ENCODE measurements at places on chromosomes 1 and 21.

DNA sequence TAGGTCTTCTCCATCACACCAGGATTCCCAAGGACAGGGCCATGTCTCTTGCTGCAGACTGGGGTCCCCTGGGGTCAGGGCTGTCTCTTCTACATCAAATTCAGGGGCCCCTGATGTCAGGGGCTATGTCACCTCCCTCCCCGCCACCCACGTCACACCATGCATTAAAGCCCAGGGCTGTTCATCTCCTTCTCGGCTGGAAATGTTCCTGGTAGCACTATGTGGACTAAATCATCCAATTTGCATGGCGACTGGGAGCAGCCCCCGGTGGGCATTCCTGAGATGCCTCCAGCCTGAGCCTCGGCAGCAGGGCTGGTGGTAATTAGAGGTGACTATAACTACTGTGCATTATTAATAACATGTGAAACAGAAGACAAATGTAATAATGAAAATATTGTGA, 151.7 kb upstream of the HMGB4 start:
- DNase-seq = no peak

DNA sequence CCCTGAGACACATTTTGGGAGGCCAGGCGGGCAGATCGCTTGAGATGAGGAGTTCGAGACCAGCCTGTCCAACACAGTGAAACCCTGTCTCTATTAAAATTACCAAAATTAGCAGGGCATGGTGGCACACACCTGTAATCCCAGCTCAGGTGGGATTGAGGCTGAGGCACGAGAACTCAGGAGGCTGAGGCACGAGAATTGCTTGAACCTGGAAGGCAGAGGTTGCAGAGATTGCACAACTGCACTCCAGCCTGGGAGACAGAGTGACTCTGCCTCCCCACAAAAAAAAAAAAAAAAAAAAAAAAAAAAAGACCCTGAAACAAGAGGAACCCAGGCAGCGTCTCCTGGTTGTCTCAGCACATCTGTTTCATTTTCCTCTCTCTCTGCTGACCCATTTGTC, 24.2 kb downstream of the PGM1 start:
- no peak for DNase-seq

GRCh38 chr21:28136656-28137255, 855.9 kb downstream of the LTN1 start:
- DNase-seq = no peak

- no peak for DNase-seq
Observed at GRCh38 chr1:165842023-165842670, 14.7 kb downstream of the UCK2 start.

DNA sequence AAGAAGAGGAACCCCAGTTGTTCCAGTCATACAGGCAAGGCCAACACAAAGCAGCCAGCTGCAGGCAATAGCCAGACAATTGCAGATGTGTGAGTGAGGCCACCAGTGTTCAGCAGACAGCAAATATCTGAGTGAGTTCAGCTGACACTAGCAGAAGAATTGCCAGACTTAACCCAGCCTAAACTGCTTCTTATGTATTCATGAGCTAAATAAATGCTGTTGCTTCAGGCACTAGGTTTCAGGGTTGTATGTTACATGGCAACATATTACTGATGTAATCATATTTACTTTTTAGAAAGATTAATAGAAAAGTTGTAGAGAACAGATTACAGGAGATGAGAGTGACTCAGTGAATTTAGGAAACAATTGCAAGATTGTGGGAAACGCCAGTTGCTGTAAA, 129.8 kb upstream of the CHODL start:
- no peak for DNase-seq

GRCh38 chr1:205842229-205842628, 7.7 kb downstream of the PM20D1 start:
- DNase-seq = no peak

GRCh38 chr1:52059321-52059720, 3.2 kb downstream of the BTF3L4 start:
- DNase-seq = no peak

DNA sequence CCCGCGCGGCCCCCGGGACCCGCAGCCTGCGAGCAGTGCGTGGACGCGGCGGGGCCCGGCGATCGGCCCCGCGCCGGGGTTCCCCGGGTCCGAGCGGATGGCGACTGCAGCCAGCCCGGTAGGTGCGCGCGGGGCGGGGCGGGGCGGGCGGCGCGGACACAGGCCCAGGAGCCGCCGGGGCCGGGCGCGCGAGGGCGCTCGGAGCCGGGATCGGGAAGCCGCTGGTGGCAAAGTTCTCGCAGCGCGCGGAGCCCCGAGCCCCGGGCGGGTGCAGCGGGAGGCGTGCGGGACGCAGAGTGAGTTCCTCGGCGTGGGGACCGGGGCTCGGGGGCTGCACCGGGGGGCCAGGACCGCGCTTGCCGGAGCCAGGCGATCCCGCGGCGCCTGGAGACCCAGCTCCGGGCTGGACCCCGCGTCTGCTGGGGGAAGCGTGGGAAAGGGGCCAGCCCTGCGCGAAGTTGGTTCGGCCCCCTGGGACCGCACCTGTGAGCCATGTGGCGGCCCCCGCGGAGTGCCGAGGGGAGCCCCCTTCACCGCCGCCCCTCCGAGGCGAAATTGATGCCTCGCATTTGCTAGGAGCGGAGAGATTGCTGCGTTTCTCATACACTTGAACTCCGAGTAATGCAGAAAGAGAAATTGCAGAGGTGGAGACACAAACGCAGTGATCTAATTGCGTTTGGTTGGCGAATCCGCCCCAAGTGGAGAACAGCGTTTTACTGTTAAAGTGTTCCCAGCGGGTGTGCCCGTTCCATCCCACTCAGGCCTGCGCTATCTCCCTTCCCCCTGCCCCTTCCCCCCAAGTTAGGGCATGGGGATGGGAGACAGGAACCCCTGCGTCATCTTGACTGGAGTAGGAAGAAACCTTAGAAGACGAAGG, 228.9 kb upstream of the TMEM51 start:
- DNase-seq = peak; percentile 71

GRCh38 chr1:10429868-10430215, 391 bp upstream of the CENPS start:
- no peak for DNase-seq

DNA sequence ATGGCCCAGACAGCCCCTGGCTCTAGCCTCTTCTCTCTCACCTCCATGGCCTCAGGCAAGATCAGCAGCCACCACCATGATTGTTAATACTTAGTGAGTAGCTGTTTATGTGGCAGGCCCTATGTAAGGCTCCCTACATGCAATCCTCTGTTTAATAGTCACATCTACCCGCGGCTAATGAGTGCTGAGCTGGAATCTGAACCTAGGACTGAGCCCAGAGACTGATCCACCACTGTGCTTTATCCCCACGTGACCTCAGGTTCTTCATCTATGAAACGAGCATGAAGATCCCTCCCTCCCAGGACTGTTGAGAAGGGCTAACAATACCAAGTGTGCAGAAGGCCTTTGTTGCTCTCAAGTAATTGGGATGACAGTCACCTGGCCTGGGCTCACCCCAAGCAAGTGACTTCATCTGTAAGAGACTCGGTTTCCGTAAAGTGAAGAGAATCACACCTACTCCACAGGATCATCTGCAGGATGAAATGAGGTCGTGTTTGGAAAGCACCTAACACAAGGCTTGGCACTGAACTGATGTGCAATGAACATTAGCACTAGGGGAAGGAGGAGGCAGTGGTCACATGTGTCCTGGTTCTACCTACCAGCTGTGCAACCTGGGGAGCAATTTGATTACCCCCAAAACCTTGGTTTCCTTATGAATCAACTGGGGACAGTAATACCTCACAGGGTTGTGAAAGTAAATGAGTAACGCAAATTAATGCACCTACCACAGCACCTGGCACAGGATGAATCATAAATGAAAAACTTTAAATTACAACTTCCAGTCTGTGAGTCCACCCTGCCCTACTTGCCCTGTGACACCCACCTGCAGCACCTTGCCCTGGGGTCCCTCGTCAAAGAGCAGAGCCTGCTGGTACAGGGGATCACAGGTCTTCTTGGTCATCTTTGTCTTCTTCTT, 37.2 kb downstream of the RIMS3 start:
- no peak for DNase-seq

GRCh38 chr1:77560741-77561140, 121.7 kb downstream of the ZZZ3 start:
- DNase-seq = no peak

GRCh38 chr1:184225283-184226099, 161.3 kb upstream of the C1orf21 start:
- DNase-seq = no peak

GRCh38 chr1:25680701-25681100, 64.1 kb downstream of the MAN1C1 start:
- no peak for DNase-seq

DNA sequence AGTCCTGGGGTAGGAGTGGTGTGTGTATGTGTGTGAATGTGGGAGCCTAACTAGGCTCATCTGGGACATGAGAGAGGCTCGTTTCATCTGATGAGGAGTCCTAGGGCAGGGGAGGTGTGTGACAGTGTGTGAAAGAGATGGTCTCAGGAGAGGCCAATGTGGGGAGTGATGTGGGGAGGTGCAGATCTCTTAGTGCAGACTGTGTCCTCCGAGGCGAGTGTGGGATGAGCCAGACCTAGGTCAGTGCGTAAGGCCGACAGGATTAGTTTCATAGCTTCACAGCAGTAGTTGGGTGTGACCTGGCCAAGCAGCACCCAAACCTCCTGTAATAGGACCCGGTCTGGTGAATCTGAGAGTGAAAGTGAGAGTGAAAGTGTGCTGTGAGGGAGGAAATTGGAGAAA, 94.7 kb downstream of the LIPI start:
- no peak for DNase-seq

- no peak for DNase-seq
Observed at GRCh38 chr1:50417946-50418599, 5.2 kb downstream of the DMRTA2 start.

GRCh38 chr1:51686450-51686849, 69.6 kb downstream of the OSBPL9 start:
- no peak for DNase-seq

DNA sequence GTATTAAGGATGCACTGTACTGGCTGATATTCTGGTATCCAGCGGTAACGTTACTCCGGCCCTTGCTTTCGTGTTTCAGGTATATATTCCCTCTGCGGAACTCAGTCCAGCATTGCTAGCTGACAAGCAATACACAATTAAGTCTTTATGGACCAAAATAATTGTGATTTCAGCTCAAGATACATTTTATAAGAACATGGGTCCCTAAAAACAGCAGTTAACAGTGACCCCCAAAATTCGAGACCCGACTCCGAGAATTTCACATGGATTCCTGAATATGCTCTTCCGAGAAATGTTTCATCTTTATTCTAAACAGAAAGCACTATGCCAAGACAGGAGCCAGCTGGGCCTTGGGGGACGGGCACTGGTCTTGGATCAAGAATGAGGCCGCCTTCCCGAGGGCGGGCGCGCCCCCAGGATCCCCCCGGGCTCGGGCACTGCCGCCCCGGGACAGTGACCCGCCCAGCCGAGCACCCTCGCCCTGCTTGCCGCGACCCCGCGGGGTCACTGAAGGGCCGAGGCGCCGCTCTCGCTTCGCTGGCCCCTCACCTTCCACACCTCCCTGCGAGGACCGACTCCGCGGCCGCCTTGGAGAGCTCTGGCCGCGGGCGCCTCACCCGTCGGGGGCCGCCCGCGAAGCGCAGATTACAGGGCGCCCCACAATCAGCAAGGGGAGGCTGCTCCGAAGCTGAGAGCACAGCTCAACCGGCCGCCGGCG, 610 bp downstream of the SCYL3 start:
- DNase-seq = no peak

- DNase-seq = no peak
Observed at GRCh38 chr1:70866542-70867264, 180.9 kb downstream of the PTGER3 start.

DNA sequence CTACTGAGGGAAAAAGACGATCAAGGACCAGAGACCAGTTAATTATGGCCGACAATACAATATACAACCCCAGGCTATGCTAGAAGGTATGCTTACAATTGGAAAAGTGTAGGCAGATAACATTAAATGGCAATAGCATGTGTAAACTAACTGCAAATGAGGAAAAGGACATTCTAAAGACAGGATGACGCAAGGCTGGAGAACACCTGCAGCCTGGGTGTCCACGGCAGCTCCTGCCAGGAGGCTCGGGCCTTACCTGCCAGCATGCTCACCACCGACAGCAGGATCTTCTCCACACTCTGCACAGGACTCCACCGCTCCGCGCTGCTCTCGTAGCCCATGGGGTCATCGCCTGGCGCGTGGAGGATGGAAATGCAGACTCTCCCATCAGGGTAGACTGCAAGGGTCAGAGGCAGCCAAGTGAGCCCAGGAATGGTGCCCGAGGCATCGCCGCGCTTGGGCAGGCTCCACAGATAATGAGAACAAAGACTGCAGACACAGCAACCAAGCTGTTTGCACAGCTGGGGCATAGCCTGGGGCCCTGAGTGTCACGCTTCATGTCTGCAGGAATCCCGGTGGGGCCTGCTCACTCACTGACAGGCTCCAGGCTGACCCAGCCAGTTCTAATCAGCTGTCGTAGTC, 28.2 kb downstream of the UBE2G2 start:
- DNase-seq = no peak

DNA sequence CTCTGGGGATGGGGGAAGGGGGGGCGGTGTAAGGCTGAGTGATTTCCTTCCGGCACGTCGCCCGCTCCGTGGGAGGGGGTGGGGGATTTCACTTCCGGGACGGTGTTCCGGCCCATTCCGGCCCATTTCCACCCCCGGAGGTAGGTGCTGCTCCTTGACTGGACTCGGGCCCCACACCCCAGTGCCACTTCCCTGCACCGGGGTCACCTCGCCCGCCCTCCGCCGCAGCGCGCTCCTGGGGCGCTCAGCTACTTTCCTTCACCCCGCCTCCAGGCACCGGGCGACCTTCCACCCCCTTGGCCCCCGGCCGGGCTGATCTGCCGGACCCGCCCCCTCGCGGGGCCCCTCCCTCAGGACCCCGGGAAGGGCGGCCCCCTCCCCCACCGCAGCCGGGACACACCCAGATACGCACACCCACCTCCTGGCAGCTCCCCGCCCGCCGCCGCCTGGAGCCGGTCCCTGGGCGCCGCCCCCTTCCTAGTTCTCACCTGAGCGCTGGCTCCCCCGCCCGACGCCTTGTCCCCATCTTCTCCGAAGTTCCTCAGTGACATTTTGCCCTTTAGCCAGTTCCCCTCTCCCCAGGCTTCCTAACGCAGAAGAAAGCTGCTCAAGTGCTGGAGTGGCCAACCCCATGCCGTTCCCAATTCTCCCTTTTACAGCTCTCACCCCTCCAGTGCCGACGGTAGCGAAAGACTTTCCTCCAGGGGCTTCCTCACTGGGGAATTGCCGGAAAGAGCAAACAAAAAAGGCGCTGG, at the start of gene ZBTB37:
TSS of gene ZBTB37 (plus strand) at position 115 of the 755 bp plus-strand sequence. CDS start 1,846 bp downstream, outside the sequence.
- DNase-seq = no peak

- no peak for DNase-seq
Observed at GRCh38 chr1:91123773-91124172, 101.9 kb upstream of the ZNF644 start.

- no peak for DNase-seq
Observed at GRCh38 chr1:188314557-188315137, 1485.9 kb downstream of the PLA2G4A start.
